SW 1271 (cell line): ENCODE measurements at places on chromosomes 12 and 14.

DNA sequence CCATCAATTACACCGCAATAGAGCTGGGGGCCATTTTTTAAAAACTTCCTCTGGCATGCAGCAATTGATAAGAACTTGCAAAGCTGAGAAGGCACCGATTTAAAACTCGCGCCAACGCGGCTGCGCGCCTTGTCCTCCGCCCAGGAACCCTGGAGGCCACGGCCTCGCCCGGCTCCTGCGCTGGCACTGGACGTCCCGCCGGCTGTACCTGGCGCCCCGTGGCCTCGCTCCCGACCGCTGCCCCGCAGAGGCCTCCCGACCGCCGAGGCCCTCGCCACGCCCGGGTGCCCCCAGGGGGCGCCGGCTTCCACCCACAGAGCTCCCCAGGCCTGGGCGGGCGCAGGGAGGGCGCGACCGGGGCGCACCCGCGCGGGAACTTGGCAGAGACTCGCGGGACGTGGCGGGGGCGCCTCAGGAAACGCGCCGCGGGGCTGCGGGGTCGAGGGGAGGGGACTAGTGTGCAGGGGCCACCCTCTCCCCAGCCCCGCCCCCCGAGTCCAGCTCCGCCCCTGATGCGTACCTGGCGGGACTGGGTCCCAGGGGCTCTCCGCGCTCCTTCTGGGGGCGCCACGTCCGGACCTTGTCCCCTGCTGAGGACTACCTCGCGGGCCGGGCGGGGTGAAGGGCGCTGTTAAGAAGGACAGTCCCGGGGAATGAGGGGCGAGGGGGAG, 65.7 kb downstream of the TNFAIP2 start:
- no peak for DNase-seq

GRCh38 chr12:111445726-111446581, 40.2 kb downstream of the SH2B3 start:
- DNase-seq: no peak

DNA sequence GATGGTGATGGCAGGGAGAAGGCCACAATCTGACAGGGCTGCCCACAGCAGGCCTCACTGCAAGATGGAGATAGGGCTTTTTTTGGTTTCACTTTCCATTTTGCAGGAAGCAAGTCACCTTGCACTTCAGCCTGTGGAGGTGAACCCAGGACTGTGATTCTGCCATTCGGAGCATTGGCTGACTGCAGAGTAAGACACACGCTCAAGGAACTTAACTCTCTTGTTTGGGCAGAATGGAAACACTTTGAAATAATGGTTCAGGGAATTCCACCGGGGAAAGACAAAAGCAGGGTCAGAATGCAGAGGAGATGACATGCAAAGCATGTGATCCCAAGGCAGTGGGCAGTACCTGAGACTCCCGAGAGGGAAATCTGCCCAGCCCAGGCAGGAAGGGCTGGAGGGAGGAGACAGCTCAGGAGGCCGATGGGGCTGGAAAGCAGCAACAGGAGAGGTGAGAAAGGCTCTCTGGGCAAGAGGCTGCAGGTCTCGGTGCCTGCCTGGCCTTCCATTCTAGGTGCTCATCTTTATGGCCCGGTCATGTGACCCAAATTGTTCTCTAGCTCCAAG, 58.7 kb upstream of the PRMT8 start:
- no peak for DNase-seq

- DNase-seq: peak; percentile 78
Observed at GRCh38 chr12:110744601-110745264, 2.0 kb upstream of the PPP1CC start.

- no peak for DNase-seq
Observed at GRCh38 chr12:4177262-4177661, 96.3 kb upstream of the CCND2 start.

GRCh38 chr12:45732936-45733335, 3.4 kb downstream of the ARID2 start:
- no peak for DNase-seq

DNA sequence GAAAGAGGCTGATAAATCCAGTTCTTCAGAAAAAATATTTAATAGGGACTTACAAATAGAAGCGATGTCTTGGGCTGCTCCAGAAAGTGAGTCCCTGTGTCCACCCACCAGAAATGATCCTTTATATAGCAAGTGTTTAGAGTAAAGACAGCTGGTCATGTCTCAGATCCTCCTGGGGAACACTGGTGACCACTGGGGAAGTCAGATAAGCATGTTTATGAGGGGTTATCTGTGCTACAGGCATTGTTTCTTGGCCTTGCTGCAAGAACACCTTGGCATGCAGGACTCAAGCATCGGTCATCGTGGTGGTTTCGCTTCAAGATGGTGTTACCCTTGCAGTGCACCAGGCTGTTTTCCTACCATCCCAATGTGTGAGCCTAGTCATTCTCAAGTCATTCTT, 27.2 kb downstream of the CPM start:
- no peak for DNase-seq

DNA sequence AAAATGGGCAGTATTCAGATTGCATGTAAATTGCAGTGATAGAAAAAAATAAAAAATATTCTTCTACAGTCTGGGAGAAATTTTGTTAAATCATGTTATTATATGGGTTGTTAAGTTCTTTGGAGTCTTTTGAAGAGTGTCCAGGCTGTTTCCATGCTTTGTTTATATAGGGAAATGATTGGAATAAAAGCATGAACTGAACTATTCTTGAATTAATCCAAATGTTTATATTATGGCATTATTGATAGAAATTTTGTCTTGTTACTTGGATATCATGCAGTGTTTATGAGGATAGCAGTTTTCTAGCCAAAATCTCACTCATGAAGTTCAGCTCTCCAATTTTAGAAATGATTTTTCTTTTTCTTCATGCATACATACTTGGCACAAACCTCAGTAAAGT, 108.2 kb upstream of the NAV3 start:
- no peak for DNase-seq

GRCh38 chr12:83641789-83642188, 955.1 kb downstream of the TMTC2 start:
- no peak for DNase-seq

- DNase-seq: no peak
Observed at GRCh38 chr12:56838621-56839488, 75.7 kb downstream of the HSD17B6 start.

GRCh38 chr12:10941916-10942607, 3.0 kb upstream of the TAS2R14 start:
- no peak for DNase-seq

- DNase-seq: no peak
Observed at GRCh38 chr12:51815571-51815970, 32.9 kb downstream of the FIGNL2 start.

DNA sequence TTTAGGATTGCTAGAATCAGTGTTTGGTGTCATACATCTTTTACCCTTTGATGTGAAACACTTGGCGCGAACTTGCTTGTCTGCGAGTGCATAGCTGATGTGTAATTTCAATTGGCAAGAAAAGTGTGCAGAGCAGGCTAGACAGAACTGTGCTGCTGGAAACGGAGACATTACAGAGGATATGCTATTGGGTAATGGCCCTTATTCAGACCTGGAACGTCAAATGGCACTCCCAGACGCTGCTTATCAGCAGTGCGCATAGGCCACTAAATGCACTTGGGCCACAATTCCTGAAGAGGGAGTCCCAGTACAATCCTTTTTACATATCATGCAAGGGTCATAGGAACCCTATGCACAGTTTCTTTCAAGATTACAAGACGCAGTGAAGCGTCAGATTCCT, 15.7 kb upstream of the SLC10A1 start:
- no peak for DNase-seq

- DNase-seq: no peak
Observed at GRCh38 chr14:74977164-74977900, 21.9 kb upstream of the PGF start.

DNA sequence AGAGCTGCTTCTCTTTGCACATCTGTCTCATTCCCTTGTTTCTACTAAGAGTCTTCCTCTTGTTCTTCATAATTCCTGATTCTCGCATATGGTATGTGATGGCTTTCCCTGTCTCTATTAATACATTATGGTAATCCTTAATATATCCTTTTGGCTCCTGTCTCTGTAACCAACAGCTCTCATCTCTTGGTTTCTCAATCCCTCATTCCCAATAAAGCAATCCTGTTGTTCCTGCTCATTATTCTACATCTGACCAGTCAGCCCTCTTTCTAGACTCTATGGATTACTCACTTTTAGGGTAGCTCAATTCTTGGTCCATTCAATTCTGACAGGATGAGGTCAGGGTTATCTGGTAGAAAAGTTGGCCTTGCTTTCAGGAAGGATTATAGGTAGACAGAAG, 349.9 kb downstream of the LRIG3 start:
- no peak for DNase-seq

GRCh38 chr12:76820888-76821482, 57.1 kb downstream of the ZDHHC17 start:
- peak; percentile 43 for DNase-seq
